Right hindlimb (tissue), 1 donor: ENCODE measurements at places on chromosomes 2 and 18.

- DNase-seq, result no peak
Measured at GRCh38 chr2:71690876-71691475, 237.6 kb downstream of the DYSF start.

DNA sequence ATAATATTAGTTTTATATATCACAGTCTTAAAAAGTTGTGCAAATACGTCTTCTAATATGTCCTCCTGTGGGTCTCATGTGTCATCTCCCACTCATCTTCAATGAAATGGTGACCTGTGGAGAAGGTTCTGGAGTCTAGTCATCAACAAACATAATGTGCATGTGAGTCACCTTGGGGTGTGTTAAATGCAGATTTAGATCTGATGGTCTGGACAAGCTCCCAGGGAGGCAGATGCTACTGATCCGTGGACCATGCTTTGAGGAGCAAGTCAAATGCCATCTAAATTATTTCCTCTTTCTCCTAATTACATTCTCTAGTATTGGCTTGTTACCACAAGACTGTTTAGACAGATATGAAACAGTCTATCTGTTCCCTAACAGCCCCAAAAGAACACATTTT is 210.9 kb downstream of the CD226 start:
- DNase-seq, result no peak

- no peak for DNase-seq
Measured at GRCh38 chr2:10331702-10332401, 29.1 kb downstream of the HPCAL1 start.

DNA sequence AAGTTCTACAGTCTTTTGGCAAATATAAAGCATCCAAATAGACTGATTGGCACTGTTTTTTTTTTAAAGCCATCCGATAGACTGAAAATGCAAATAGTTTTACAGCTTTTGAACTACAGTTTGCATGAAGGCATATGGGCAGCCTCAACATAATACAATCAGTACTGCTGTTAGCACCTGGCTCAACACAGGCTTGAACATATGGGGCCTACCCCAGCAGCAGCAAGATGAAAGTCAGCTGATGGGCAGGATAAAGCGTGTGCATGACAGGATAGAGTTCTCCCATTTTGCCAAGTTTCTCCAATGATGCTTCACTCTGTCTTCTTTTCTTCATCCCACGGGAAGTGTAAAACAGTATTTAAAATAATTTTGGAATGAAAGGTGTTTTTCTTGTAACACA is 1.3 kb upstream of the AKAIN1 start:
- DNase-seq, result no peak

- DNase-seq, result no peak
Measured at GRCh38 chr2:216086207-216086893, 4.6 kb downstream of the TMEM169 start.

GRCh38 chr2:237319086-237319820 is 94.7 kb downstream of the COL6A3 start:
- no peak for DNase-seq

DNA sequence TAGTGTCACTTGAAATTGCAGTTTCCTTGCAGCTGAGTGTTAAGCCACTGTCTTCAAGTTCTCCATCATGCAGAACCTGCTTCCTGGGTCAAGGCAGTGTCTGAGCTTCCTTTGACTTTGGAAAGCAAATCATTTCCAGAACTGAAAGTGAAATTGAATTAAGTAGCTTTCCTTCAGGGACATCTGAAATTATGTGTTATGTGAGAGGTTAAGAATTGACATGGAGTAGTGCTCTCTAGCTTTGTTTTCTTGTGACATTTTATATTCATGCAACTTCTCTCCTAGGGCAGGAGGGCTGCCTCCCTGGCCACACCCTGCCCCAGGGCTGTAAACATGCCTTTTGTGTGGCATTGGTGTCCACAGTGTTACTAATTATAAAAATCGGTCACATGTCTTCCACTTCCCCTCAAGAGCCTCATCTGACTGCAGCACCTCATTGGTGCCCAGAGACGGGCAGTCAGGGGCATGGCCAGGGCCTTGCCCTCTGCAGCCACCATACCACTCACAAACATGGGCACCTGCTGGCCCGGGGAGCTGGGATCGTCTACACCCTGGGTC is 14.4 kb downstream of the RAB12 start:
- DNase-seq, result no peak

GRCh38 chr2:150832686-150833085 is 345.2 kb upstream of the RND3 start:
- no peak for DNase-seq

- no peak for DNase-seq
Measured at GRCh38 chr2:169258045-169258601, 104.2 kb downstream of the LRP2 start.

DNA sequence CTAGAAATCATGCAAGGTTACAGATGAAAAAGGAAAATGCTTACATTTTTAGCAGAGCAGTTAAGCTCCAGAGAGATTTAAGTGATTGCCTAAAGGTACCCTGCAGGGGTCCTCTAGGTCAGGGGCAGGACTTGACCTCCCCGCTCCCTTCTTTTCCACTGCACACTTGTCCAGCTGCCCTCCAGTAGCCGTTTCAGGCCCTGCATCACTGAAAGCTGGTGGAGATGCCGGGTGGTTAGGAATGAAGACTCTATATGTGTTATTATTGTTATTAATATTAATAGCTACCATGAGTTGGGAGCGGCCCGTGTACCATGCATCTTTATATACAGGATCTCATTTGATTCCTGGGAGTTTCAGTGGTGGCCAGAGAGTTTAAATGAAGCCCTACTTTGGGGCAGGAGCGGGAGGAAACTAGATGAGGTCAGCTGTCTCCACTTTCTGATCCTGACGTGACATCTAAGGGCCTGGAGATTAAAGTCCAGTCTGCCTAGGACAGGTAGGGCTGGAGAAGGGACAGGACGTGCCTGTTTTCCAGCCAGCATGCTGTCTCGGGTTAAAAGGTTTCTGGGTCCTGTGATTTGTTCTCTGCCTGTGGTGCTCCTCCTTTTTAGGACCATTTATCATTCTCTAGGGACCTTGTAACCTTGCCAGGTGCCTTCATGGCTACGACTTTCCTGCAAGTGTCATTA is 2.1 kb downstream of the TMEM37 start:
- no peak for DNase-seq

DNA sequence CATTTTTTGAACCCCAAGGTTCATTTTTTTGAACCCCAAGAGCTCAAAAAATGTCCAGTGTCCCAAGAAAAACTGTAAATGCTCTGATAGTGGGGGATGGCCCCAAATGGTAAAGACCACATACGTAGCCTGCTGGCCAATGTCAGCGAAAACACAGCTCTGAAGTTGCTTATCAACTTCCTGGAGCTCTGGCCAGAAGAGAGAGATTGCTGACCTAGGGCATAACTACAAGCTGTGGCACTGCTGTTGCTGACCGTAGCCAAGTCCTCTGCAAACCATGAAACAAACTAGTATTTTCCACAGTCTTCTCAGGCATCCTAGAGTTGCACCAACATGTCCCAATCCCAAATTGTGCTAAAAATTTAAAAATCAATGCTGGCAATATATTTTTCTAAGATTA is 50.9 kb downstream of the REEP1 start:
- no peak for DNase-seq

- DNase-seq, result no peak
Measured at GRCh38 chr2:129896226-129897100, 83.0 kb upstream of the RAB6C start.

GRCh38 chr2:225402210-225402776 is 2.8 kb downstream of the NYAP2 start:
- DNase-seq, result no peak

GRCh38 chr18:56812674-56813073 is 161.5 kb downstream of the WDR7 start:
- DNase-seq, result no peak

DNA sequence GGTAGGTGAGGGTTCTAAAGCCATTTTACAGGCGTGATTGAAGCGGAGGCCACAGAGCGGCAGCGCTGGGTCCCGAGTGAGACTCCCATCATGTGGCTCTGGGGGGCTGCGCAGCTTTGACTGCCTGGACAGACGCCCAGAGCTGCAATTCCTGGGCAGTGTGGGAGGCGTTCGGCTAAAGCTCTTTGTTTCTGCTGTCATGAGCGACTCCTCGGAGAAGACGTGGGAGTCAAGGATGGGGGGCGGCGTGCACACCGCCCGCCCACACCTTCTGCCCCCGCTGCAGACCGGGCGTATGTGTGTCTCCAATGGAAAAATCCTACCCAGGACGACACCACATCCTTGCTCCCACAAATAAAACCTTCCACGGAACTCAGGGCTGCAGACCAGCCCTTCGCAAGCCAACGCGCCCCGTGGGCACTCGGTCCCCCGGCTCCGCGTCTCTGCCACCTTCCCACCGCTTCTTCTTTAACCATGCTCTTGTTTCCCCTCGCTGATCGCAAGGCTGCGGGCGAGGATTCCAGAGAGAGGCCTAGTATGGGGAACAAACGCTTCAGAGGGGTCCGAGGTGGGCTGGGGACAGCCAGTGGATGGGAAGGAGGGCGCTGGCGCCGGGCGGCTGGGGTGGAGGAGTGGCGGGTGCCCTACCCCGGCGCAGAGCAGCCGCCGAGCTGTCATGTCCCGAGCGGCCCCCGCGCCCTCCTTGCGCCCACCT is 680 bp upstream of the LBH start:
- DNase-seq, result peak; percentile 71
